Stimulated activated CD4-positive, alpha-beta T cell treated with anti-CD3 and anti-CD28 coated beads, Interleukin-2, amount 100 ng/mL, for 24 hours (primary cell): ENCODE measurements at places on chromosomes 3 and 15.
A peak's percentile ranks its signal among the peaks of the same experiment; 100 is the strongest.

GRCh38 chr3:65019443-65020055 is 331.7 kb upstream of the ADAMTS9 start:
- no peak for DNase-seq

DNA sequence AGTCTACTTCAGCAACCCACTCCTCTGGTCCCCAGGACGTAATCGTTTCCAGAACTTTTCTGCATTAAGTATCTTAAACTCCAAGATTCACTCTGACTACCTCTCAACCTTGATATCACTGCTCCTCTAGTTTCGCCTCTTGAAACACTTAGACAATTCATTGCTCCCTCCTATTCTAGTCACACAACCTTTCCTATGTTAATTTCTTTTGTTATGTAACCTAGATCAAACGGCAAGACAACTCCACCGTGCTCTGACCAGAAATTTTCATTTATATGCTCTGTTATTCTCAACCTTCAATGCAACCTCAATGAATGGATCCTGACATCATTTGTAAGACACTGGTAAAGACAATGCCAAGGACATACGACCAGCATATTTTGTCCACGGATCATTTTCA is 71.3 kb downstream of the CADM2 start:
- no peak for DNase-seq

DNA sequence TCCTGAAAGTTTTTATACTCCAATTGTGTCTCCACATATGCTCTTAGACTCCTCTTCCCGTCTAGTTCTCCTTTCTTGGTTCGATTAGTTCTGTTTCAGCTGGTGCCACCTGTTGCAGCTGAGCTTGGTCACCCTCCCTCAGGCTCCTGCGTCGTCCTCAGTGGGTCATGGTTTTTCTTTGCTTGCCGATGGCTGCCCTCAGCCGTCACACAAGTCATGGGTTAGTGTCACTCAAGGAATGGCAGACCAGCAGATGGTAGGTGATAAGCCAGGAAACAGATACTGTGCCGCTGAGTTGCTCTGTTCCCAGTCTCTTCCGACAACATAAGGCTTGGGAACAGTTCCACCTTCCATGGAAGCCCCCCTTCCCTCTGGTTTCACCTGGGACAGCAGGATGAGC is 109.9 kb downstream of the IGF1R start:
- DNase-seq = no peak

- no peak for DNase-seq
Measured at GRCh38 chr3:37466660-37467359, 292.4 kb upstream of the LRRFIP2 start.

DNA sequence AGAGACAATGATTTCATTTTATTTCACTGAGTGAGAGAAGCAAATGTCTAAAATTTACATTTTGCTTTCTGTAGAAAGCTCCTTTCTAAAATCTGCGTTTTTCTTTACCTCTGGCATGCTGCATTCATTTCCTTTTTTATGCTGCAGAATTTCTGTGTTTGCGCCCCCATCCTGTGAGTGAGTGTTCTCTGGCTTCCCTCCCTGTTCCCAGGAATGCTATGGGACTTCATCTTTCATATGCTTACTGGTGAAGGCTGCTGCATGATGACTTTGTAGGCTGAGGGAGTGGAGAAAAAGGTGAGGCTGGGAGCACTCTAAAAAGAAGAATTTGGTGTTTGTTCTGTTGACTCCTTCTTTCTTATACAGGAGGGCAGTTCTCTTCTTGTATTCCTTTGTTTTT is 7.7 kb upstream of the TMC3 start:
- DNase-seq = no peak

DNA sequence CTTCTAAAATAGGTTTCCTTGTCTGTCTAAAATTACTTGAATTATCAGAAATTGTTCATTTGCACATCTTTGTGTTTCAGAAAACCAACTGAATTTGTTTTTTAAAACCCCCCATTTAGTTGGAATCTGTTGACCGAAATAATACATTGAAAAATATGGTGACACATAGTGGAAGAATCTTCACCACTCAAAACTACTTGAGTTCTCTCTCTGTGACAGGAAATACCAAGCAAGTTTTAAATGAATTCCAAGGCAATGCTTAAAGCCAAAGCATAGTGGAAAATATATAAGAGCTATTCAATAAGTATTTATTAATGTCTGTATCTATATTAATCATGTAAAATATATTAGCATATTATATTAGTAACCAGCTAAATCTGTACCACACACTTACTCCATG is 224.9 kb upstream of the COL8A1 start:
- no peak for DNase-seq

DNA sequence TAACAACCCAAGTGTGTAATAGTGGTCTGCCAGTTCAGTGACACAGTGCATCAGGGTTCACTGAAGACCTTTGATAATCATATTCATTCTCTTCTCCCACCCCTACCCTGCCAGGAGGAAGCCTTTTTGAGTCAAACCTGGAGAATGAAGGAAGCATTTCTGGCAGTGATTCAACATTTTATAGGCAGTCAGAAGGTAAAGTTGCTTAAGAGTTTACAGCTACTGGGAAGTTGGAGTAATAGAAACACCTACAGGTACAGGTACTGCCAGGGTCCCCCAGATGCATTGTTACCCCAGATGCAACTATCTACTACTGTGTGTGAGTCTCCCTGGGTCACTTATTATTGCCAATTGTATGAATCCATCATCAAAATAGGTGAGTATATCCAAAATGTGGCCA is 146.9 kb upstream of the EIF1B start:
- DNase-seq = no peak

DNA sequence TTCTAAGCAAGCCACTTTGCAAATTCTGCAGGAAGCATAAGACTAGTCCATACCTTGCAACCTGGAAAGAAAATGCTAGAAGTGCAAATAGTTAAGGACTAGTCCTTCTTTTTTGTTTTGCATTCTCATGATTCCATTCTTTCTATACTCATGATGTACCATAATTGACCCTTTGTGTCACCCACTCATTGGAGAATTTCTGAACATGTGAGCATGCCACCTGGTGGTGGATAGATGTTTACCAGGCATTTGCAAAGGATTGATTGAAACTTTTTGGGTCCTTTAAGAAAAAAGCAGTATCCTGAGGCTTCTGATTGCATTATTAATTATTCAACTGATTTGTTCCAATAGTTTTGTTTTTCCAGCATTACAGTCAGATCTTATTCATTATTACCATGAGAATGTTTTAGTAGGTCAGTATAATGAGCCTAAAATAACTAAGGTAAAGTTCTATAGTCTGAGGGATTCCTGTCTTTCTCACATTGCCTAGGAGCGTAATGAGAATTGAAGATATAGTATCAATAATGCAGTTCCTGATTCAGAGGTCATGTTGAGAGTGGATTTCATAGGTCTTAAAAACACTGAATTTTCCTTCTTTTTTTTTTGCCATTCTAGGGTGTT is 20.2 kb upstream of the DIPK2A start:
- peak; percentile 33 for DNase-seq

- DNase-seq = no peak
Measured at GRCh38 chr15:48281674-48282073, 49.6 kb upstream of the DUT start.

DNA sequence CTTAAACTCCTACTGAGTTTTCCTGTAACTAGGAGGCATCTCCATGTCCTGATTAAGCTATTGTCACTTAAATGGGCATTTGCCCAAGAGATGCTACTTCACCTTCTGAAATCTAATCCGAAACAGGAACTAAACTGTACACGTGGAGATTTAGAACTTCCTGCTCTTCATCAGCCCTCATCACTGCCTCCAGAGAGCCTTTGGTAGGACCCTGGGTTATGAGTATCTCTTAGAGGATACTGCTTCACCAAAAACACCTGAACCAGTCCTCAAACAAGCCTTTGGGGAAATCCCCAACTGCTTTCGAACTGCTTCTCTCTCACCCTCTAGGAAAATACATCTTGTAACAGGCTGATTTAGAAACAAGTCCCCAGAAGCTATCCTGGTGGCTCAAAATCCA is 320.3 kb downstream of the GAP43 start:
- no peak for DNase-seq

- no peak for DNase-seq
Measured at GRCh38 chr3:177498037-177498857, 301.0 kb upstream of the TBL1XR1 start.

DNA sequence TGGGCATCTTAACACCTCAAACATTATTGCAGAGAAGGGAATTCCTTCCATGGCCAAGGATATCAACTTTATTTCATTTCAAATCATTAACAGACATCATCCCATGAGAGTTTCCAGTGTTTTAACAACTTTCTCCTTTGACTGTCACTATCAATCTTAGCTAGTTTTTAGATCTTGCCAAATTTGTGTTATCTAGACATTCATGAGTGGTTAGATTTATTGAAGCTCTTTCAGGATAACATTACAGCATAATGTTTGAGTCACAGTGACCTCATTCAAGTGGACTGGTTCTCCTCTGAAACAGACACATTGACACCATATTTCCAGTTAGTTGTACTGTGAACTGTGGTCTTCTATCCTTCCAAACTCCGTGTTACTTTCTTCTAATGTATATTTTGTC is 8.6 kb upstream of the TNFAIP8L3 start:
- DNase-seq = no peak

GRCh38 chr15:74209560-74209958 is 7.0 kb upstream of the STRA6 start:
- DNase-seq = no peak

- no peak for DNase-seq
Measured at GRCh38 chr3:56096999-56097398, 371.3 kb downstream of the ERC2 start.

GRCh38 chr15:55829826-55830225 is 86.9 kb upstream of the PRTG start:
- DNase-seq = no peak

DNA sequence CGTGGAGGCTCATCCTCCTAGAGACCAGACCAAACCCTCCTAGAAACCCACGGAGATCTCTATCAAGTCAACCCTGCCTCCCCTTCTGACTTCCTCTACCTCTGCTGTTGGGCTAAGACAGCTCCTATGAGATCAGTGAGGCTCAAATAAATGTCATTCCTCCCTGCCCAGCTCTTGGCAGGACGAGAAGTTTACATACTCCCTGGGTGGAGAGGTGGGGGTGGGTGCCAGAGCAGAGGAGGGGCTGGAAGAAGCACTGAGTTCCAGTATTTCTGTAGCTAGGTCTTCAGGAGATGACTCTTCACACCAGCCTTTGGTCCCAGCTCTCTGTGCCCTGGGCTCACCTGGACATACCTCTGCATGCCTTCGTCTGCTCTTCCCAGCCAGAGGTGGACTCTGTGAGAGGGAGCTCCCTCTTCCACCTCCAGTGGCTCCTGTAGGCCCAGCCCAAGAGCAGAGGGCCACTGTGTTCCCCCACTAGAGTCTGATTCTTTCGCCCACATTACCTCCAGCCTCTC is 42.4 kb upstream of the TLE3 start:
- DNase-seq = no peak

GRCh38 chr3:178159691-178160220 is 376.5 kb upstream of the KCNMB2 start:
- no peak for DNase-seq

DNA sequence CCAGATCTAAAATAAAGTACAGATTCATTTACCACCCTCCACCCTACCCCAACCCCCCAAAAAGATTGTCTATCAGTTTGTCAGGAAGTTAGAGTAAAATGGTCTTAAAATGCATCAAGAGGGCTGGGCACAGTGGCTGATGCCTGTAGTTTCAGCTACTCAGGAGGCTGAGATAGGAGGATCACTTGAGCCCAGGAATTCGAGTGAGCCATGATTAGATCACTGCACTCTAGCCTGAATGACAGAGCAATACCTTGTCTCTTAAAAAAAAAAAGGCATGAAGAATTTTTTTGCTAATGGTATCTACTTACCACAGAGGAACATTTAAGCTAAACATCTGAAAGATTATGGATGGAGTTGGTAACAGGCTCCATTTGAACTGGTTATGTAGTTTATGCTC is 71.0 kb downstream of the RBM6 start:
- no peak for DNase-seq

DNA sequence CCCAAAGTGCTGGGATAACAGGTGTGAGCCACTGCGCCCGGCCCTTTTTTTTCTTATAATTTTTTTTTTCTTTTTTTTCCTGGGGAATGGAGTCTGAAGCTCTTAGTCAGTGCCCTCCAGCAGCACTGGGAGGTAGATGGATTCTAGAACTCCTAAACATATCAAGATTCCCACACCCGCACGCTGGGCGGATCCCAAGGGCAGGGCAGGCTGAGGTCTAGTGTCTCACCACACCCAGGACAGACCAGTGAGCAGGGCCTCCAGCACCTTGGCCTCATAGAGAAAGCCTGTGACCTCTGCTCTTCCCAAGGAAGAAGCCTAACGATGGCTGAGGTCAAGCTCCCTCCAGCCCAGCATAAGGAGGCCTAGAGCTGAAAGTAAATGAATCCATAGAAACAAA is 153.7 kb upstream of the MEF2A start:
- DNase-seq = no peak

- no peak for DNase-seq
Measured at GRCh38 chr3:119762876-119763275, 19.0 kb upstream of the NR1I2 start.

DNA sequence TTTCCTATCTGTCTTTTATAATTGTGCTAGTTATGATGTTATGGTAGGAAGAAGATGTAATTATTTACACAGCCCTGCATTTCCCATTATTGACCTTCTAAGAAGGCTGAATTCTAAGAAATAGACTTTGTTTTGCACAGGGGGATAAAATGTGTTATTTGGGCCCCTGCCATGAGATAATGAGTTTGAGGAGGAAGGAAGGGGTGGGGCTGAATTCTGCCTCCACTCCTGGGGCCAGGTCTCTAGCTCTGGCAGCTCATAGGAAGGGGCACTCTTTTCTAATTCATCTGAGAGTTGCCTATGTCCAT is 69.2 kb upstream of the GOLGA8B start:
- no peak for DNase-seq

GRCh38 chr3:27425896-27426565 is 56.8 kb upstream of the NEK10 start:
- no peak for DNase-seq

- no peak for DNase-seq
Measured at GRCh38 chr3:39126532-39127071, 19.1 kb downstream of the TTC21A start.

DNA sequence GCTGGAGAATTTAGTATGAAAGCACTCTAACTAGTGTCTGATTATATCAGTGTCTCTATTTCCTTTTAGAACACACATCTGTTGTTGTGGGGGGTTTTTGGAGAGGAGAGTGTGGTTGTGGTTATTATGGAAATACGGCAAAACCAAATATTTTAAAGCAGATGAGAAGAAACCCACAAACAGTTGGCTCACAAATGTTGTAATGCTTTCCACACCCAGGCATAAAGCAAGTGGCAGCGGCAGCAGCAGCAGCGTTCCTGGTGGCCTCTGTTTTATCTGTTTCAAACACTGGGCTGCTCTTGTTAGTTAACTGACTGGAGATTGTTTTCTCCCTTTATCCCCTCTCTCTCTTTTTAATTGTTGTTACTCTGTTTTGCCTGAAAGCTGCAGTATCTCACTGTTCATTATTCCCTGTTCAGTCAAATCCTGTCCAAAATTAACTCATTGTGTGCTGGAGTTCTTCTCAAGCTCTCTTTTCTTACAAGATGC is 1045.5 kb upstream of the NR2F2 start:
- no peak for DNase-seq
